ENCODE measurements at places on chromosomes 3 and 15.
A peak's percentile ranks its signal among the peaks of the same experiment; 100 is the strongest.

DNA sequence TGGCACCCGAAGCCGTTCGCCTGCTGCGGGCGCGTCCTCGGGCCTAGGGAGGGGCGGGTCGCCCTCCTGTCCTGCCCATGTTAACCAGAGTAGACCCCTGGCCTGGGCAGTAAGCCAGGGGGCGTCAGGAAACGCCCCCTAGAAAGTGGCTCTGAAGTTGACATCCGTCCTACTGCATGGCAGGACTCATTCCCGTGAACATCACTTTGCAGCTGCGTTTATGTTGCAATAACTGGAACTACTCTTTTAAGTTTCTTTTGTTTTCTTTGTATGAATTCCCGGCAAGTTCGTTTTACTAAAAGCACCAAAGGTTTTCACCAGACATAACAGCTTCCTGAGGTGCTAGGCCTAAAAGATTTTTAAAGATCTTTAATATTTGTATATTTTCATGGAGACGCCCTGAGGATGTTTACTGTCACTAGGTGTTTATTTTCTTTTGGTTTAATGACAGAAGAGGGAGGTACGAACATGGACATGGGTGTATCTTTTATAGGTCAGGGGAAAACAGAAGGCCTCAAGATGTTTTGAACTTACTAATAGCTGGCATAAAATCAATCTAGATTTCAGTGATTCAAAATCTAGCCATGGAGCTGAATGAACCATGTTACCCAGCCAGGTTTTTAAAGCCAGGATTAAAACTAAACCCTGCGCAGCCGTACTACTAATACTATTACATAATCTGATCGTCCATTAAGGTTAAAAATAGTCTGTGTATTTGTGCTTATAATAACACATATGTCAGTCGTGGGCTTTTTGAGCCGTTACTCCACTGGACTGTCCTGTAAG lies 1.0 kb downstream of the C15orf61 start:
- DNase-seq: no peak

DNA sequence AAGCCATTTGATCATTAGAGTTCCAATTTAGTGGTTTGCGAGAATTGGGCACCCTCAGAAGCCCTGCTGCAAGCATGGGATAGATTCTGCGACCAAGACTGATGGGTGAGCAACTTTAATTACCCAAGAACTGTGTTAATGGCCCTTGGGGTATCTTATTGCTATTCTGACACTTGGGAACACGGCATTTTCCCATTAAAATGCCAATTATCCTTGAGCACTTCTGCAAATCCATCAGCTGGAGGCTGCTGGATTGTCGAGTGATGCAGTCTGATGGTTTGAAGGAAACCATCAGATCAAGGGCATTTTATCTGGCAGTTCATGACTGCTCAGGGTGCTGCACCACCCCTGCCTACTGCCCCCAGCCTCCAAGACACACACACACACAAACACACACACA lies 183.6 kb upstream of the PROK2 start:
- no peak for DNase-seq

DNA sequence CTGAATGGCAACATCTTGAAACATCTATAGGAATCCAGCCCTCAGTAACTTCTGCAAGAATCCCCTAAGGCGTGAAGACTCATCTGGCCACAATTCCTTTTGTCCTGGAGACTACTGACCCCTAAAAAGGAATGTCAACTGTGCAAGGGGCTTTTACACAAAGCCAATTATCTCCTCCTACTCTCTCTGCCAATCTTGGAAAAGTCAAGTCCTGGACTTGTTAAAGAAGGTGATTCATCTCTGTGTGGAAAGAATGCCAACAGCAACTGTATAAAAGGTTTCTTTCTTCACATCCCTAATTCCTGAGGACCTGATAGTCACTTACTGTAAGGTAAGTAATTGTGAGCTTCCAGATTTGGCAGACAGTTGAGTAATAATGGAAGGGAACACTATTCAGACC lies 22.3 kb downstream of the THRB start:
- no peak for DNase-seq

- no peak for DNase-seq
Observed at GRCh38 chr3:114899186-114899931, 247.7 kb downstream of the ZBTB20 start.

DNA sequence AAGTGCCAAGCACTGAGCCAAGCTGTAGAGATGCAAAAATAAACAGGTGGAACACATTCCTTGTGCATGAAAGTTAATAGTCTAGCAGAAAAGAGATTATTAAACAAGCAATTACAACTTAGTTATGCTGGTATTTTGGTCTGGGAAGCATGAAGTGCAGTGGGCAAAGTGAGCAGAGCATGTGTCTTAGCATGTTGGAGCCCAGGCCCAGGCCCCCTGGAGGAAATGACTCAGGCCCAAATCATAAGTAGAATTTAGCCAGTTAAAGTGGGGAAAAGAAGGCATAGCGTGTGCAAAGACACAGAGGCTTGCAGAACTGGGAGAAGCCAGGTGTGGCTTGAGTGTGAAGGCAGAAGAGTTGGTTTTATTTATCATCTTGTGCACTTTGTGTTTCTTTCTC lies 163.8 kb upstream of the ATP11B start:
- DNase-seq: no peak

GRCh38 chr3:42036483-42036823 lies 54.7 kb upstream of the TRAK1 start:
- DNase-seq: peak; percentile 89

DNA sequence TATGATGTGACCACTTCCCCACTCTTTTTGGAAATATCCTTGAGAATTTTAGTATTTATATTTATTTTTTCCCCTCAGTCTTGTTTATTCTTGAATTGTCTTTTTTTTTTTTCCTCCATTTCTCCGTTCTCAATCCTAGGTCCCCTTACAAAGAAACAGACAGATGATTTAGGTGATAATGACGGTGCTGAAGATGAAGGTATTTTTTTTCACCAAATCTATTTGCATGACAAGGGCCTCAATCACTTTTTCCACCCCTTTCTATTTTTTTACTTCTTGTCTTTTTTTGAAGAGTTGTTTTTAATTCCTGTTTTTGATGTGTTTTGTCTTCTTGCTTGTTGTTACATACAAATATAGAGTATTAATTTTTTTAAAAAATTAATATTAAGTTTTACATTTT lies 402.6 kb downstream of the NLGN1 start:
- DNase-seq: no peak

- DNase-seq: no peak
Observed at GRCh38 chr15:60583194-60583593, 104.3 kb upstream of the ICE2 start.

- no peak for DNase-seq
Observed at GRCh38 chr3:127573401-127573800, 17.1 kb downstream of the TPRA1 start.

DNA sequence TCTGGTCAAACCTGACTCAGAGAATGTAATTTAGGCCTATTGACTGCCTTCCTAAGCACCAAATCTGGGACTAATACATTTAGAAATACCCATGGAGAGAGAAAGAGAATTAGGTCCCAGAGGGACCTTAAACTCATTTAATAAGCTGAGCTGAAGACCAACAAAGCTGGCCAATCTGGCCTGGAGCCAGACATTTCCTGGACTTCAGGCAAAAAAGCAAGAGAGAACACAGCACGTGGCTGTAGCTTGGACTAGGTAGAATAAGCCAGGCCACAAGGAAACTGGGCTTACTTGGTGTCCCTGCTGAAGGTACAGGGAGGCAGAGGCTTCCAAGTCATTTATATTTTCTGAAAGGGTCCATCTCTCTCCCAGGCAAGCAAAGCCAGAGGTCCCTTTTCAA lies 88.1 kb downstream of the RTP4 start:
- DNase-seq: no peak

GRCh38 chr3:45966950-45967640 lies 23.8 kb downstream of the CXCR6 start:
- DNase-seq: no peak

All from SW 1271 (cell line).